NCI-H187 (cell line): ENCODE measurements at places on chromosomes 11 and 22.

DNA sequence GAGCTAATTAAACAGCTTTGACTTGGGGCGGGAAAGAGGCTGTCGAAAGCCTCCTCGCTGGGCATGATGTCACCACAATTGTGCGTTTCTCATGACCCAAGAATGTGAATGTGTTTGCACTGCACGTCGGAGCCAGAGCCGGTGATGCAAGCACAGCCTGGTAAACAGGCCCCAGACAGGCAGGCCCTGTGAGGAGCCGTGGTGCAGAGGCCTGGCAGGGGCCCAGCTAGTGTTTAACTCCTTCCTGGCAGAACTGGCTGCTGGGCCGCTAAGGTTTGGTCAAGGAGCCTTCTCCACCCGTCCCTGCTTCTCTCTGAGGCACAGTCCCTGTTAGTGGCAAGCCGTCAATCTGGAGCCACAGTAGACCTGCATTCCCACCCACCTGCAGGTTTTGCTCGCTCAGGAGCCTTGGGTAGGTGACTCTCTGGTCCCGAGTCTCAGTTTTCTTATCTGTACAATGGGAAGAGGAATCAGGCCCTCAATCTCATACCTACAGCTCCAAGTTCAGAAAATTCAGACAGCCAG is 25.4 kb upstream of the SMTN start:
- DNase-seq: no peak

DNA sequence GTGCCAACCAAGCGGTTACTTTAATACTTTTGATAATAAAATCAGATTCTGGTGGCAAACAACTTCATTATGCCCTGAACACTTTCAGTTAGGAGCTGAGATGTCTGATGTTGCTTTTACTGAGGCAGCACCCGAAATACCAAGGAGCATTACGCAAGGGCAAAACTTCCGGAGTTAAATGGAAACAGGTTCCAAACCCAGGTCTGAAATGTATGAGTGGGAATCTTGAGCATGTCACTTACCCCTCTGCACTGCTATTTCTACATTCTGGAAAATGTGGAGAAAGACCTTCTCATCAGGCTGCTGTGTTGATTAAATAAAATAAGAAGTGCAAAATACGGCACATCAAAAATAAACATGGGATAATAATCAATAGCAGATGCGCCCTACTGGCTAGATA is 315.1 kb downstream of the LARGE1 start:
- no peak for DNase-seq

GRCh38 chr22:25919452-25919851 is 177.5 kb downstream of the MYO18B start:
- peak; percentile 49 for DNase-seq

GRCh38 chr22:48495751-48496080 is 1332.0 kb downstream of the BRD1 start:
- DNase-seq: no peak

DNA sequence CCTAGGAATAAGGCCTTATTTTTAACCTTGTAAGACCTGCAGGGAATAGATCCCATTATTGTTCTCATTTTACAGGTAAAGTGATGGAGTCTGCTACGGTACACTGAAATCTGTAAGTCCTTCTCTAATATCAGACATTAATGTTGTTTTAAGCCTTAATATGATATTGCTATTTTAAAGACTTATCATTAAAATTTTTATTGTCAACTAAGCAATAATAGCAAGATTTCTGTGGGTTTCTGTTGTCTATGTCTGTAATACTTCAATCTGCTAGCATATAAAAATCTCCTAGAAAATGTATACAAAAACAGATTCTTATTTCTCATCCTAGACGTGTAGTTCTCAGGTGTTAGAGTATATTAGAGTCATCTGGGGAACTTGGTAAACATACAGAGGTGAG is 317.5 kb upstream of the TENM4 start:
- DNase-seq: no peak

- no peak for DNase-seq
Measured at GRCh38 chr11:17630936-17631335, 83.9 kb downstream of the OTOG start.

GRCh38 chr22:34861787-34862186 is 204.2 kb upstream of the ISX start:
- DNase-seq: no peak

DNA sequence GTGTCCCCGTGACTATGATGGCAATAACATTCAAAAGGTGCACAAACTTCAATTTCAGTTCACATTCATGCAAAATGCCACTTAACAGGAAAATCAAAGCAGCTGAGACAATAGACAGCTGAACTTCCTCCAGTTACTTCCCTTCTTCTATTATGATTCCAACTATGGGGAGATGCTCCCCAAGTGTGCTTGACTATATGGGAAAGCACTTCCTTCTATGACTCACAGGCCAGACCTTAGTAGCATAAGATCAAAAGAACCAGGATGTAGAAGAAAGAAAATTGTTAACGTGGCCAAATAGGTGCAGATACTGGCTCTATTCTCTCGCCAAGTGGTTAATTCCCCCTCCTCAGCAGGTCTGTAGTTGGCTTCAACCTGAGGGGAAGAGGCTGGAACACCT is 7.8 kb upstream of the FAT3 start:
- no peak for DNase-seq

GRCh38 chr11:42315267-42315666 is 855.8 kb upstream of the LRRC4C start:
- no peak for DNase-seq

- no peak for DNase-seq
Measured at GRCh38 chr11:93630037-93630436, 31.4 kb upstream of the CEP295 start.

DNA sequence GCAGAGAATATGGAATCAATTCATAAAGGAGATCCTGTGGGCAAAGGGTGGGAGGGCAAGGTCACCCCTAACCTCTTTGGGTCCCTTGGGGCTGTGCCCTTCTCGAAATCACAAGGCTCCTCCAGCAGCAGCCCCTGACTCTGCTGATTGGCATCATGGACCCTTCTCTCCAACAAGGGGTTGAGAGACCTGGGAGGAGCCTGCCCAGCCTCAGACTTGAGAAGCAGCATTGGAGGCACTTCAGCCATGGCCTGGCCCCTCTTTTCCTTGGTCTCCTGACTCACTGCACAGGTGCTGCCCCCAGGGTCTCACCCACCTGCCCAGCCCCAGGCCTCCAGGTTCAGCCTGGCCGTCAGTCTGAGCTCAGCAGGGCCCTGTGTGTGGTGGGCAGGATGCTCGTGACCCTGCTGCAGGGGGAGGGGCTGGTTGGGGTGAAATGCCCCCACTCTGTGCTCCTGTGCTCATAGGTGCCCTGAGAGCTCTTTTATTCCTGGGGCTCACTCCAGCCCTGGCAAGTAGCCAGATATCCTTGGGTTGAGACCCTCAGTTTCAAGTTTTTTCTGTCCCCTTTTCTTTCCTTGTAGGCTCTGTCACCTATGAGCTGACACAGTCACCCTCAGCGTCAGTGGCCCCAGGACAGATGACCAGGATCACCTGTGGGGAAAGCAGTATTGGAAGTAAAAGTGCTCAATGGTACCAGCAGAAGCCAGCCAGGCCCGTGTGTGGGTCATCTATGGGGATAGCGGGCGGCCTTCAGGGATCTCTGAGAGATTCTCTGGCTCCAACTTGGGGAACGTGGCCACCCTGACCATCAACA is 110.8 kb downstream of the GGTLC2 start:
- no peak for DNase-seq

GRCh38 chr11:199782-200181 is 6.9 kb downstream of the SCGB1C1 start:
- DNase-seq: no peak

DNA sequence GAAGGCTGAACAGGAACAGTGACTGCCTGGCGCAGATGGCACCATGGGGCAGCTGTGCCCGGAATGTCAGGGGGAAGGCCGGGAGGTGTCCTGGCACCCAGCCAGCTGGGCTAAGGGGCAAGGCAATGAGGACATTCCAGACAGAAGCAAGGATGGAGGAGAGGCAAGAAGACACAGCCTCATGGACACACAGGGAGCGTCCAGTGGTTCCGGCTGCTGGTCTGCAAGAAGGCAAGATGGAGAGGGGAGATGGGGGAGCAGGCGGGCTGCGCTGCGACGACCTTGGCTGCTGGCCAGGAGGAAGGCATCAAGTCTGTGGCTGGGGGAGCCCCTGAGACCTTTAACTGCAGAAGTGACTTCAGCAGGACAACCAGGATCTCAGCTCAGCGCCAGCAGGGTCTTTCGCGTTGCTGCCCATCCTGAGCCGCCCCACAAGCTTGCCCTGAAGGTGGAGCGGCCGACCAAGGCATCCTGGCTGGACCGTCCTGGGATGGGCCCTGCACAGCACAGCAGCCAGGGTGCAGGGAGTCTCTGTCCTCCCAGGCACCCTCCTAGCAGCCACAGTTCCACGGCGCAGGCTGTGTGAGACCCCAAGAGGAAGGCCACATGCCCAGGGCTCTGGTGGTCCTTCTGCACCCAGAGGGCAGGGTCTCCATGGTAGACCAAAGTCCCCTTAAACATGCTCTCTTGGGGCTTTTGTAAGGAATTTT is 531.7 kb downstream of the BRD1 start:
- DNase-seq: no peak

DNA sequence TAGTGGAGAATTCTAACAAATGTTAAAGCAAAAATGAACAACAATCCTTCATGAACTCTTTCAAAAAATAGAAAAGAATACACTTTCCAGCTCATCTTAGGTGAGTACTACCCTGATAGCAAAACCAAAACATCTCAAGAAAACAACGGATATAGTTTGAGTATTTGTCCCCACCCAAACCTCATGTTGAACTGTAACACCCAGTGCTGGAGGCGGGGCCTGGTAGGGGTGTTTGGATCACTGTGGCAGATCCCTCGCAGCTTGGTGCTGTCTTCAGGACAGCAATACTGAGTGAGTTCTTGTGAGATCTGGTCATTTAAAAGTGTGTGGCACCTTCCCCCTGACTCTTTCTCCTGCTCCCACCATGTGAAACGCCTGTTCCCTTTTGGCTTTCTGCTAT is 27.0 kb downstream of the NCAPD3 start:
- no peak for DNase-seq

DNA sequence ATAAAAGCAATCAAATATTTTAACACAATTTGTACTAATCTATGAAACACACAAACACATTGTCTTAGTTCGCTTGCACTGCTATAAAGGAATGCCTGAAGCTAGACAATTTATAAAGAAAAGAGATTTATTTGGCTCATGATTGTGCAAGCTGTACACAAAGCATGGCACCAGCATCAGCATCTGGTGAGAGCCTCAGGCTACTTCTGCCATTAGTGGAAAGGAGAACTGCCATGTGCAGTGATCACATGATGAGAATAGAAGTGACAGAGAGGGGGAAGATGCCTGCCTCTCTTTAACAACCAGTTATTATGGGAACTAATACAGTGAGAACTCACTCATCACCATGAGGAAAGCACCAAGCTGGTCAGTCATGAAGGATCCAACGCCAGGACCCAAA is 105.1 kb downstream of the GUCY1A2 start:
- DNase-seq: no peak

DNA sequence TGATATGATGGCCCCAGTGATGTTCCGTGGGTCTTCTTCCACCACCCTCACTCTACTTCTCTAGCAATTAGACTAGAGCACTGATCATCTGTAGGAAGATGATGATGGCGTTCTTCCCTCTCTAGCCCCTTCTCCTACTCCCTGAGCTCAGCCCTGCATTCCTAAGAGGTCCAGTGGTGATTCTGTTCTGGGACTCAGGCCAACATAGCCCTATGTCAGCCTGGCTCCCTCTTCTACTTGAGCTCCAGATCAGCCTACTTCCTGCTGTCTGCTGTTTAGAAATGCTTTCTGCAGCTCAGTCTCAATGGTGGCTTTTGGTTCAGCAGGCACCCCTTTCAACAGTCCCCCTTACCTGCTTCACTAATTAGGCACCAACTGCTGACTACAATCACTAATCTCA is 86.1 kb upstream of the ZBED5 start:
- DNase-seq: no peak

DNA sequence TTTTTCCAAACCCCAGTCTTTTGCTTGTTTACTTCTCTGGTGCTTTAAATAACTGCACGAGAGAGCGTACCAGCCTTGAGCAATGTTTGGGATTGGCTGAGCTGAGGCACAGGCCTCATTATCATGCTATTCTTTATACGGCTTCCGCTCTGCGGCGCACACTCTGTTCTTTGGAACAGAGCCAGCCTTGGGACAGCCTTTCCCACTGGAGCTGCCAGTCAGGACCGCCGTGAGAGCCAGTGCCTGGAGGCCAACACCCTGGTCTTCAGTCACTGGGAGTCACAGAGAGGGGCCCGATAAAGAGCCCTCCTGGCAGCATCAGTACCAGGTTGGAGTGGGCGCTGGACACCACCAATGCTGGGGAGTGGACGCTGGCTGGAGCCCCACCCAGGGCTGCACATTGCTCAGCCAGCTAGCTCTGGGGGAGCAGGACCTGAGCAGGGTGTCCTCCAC is 125.6 kb downstream of the BCR start:
- no peak for DNase-seq

DNA sequence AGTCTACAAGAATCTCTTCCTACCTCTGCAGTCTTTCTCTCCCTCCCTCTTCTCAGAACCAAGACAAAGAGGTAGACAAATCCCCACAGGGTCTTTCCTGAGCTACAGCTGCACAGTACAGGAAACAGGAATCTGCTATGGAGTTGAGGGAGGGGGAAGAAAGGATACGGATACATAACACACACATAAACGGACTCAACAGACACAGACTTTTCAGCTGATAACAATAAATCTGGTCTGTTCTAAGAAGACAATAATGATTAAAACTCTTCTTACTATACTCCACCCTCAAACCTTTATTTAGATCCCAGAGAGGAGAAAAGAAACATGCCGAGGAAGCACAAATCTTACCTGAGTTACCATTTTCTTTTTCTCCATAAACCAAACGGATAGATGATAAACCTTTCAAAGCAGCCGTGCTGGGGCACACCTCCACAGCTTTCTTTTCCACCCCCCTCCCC is 122.2 kb downstream of the APOL5 start:
- DNase-seq: no peak

- DNase-seq: no peak
Measured at GRCh38 chr11:76339221-76339620, 41.7 kb downstream of the THAP12 start.

DNA sequence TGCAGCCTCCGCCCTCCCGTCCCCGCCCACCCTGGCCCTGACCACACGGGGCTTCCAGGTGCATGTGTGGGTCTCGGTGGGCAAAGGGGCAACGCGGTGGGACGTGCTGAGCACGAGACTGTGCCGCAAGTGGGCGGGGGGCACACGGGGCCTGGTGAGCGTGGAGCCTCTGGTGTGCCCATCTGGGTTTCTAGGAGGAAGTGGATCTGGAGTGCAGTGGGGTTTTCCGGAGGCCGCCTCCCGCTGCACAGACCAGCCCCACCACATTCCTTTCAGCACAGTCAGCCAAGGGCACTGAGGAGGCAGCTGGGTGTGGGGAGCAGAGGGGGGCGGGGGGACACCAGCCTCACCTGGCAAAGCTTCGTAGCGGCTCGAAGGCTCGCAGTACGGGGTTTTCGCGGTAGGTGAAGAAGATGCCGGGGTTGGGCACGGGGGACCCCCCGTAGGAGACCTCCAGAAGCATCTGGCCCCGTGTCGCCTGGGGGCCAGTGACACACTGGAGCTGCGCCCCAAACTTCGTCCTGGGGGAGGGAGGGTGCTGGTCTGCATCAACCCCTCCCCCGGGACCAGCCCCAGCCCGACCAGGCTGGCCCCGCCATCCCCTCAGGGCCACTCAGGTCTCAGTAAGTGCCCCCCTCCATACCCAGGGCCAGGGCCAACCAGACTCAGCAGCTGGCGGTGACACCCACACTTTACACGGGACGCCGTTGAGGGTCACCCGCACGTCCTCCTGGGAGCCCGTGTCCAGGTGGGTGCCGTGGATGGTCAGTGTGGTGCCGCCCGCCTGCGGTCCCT is 12.4 kb upstream of the MAPK11 start:
- no peak for DNase-seq
